ENCODE measurements at places on chromosomes 4 and X. TPM values are rescaled to one million over a fixed set of nuclear protein-coding genes. Genes with fewer than 3 reads are reported as not detected.

The DNASE1L1 gene
- 16.6 TPM for polyA plus RNA-seq

DNA sequence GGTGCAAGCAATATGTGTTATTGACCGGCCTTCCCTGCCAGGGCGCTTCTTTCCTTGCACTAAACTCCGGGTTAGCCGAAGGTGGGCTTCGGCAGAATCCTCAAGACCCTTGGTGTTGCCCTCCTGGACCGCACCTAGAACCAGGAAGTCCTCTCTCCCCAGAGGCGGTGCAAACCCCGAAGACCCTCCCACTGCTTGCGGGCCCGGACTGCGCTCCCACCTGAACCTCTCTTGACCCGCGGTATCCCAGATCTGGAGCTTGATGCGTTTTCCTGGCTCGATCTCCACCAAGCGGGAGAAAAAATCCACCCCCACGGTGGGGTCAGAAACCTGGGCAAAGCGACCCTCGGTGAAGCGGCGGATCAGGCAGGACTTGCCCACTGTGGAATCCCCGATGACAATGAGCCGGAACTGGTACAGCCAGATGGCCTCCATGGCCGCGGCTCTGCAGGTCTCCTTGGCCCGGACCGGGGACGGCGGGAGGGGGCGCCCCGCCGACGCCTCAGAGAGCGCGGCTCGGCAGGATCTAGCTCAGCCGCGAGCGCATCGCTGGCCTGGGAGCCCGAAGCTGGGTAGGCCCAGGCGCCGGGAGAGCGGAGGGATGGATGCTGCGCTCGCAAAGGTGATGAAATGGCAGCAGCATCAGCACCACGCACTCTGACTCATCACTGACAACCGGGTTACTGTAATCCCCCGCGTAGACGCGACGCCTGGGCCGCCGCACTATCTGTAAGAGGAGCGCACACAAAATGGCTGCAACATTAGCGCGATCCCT is at the start of gene RAB39B:
RAB39B (minus strand) TSS at position 638 of the 775 bp plus-strand sequence; CDS start at position 435, 203 bp downstream.
- H3K27me3 ChIP-seq, result no peaks in the 10 kb centered on the region
- DNase-seq, result peak; percentile 77
- no peaks in the 10 kb centered on the region for H3K36me3 ChIP-seq

DNA sequence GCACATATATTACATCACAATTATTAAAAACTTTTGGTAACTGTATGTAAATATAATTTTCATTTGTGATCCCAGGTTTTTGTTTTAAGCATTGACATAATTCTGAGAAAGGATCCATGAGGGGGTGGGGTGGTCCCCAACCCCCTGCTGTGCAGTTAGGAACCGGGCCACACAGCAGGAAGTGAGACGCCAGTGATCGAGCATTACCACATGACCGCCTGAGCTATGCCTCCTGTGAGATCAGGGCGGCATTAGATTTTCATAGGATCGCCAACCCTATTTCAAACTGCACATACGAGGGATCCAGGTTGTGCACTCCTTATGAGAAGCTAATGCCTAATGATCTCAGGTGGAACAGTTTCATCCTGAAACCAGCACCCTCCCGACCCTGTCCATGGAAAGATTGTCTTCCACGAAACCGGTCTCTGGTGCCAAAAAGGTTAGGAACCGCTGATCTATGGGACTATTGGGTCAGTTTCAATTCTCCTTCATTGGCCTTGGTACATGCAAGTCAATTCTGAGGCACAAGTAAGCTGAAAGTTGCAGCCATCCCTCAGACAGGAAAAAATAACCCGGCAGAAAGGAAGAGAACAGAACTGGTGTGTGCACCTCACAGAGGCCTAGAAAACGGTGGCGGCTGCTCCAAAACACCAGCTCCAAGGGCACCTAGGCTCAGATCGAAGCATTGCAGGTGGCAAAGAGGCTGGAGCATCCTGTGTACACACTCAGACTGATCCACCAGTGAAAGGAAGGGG is 7.0 kb upstream of the TMSB4X start:
- H3K27me3 ChIP-seq, result no peaks in the 10 kb centered on the region
- peaks cover 6% of the 10 kb centered on the region for H3K4me1 ChIP-seq
- no peak for DNase-seq
- H3K27ac ChIP-seq, result no peak overlapping the region
- H3K36me3 ChIP-seq, result no peaks in the 10 kb centered on the region

The GAGE1 gene
- not detected for polyA plus RNA-seq

DNA sequence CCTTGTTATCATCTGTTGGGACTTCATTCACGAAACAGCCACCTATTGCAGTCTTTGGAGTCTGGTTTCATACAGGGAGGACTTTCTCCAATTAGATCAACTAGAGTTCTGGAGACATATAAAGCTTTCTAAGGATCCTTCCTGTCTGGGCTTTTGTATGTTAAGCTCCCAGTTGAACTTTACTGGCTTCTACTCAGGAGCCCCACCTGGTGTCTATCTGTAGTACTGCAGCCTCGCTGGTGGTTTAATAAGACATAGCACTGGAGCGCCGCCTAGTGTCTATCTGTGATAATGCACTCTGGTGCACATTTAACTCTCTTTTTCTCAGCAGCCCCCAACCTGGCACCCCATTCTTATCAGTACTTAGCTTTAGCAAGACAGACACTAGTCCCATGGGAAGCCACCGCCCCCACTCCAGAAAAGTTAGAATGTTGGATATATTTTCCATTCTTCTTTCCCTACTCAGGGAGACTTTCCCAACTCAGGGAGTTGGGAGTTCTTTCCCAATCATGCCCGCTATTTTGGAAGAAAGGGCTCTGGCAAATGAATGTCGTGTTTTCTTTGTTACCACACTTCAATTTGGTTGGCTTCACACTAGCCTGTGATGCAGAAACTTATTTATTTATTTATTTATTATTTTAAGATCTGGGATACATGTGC is 36.9 kb upstream of the SYTL4 start:
- no peaks in the 10 kb centered on the region for H3K36me3 ChIP-seq
- H3K27ac ChIP-seq, result no peak overlapping the region
- peaks cover 7% of the 10 kb centered on the region for H3K27me3 ChIP-seq
- H3K4me1 ChIP-seq, result no peaks in the 10 kb centered on the region
- DNase-seq, result peak; percentile 53

DNA sequence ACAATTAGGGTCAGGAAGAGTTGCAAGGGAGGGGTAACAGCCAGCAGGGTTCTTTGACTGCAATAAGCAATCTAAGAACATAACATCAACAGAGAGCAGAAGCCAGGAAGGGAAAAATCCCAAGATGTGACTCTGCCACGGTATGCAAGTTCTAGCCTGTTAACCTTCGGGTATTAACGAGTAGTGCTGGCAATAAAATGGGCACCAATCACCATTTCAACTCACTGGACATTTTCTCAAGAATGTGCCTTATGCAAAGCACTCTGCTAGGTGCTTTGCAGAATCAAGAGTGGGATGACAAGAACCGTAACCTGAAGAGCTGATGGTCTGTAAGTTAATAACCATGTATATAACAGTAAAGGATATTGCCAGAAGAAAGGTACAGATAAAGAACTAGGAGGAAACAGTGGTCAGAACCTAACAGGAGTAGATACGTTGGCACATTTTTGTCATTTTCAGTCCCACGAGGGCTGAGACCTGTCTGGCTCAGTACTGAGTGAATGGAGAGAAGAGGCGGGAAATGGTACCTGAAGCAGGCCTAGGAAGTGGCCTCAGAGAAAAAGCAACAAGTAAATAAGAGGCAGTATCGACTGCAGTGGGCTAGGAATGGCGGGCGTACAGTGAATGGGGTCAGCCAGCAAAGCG is 2.7 kb downstream of the ELOVL6 start:
- H3K4me1 ChIP-seq, result no peaks in the 10 kb centered on the region
- peak overlapping the region; percentile 93 for H3K4me3 ChIP-seq
- H3K27me3 ChIP-seq, result no peaks in the 10 kb centered on the region
- H3K27ac ChIP-seq, result no peak overlapping the region

The NKAP gene
- polyA plus RNA-seq, result 3.7 TPM

DNA sequence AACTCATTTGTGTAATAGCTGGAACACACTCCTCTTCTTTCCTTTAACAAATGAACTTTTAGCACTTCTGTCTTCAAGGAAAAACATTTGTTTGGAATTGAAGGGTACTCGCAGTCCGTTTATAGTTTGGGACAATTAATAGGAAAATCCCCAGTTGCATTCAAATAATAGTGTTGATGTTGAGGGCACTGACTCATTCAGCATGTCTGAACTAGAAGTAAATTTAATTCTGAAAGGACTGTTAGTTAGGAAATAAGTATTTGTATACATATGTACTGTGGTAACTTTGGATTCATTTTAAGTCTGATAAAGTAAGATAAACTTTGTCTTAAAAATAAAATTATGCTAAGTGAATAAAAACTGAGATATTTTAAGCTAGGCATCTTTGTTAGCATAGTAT is 27.2 kb downstream of the FAM199X start:
- no peak overlapping the region for H3K27ac ChIP-seq
- H3K4me3 ChIP-seq, result no peak overlapping the region
- H3K4me1 ChIP-seq, result no peaks in the 10 kb centered on the region
- no peaks in the 10 kb centered on the region for H3K27me3 ChIP-seq
- H3K36me3 ChIP-seq, result peaks cover 20% of the 10 kb centered on the region

The MCF2 gene
- 0.11 TPM for polyA plus RNA-seq

GRCh38 chrX:77917294-77917933 is 6.9 kb downstream of the ATP7A start:
- H3K27ac ChIP-seq, result no peak overlapping the region
- DNase-seq, result no peak
- no peaks in the 10 kb centered on the region for H3K4me1 ChIP-seq
- H3K27me3 ChIP-seq, result no peaks in the 10 kb centered on the region
- no peaks in the 10 kb centered on the region for H3K36me3 ChIP-seq

GRCh38 chr4:73929278-73929677 is 52.5 kb downstream of the PF4 start:
- DNase-seq, result no peak
- H3K4me3 ChIP-seq, result no peak overlapping the region
- H3K27ac ChIP-seq, result no peak overlapping the region
- no peaks in the 10 kb centered on the region for H3K27me3 ChIP-seq
- H3K4me1 ChIP-seq, result no peaks in the 10 kb centered on the region

- H3K4me1 ChIP-seq, result peaks cover 53% of the 10 kb centered on the region
- no peaks in the 10 kb centered on the region for H3K27me3 ChIP-seq
- H3K36me3 ChIP-seq, result peaks cover 18% of the 10 kb centered on the region
Measured at GRCh38 chr4:113467581-113467980, 294.0 kb downstream of the CAMK2D start.

GRCh38 chrX:56788717-56789122 is 59.7 kb downstream of the NBDY start:
- H3K36me3 ChIP-seq, result no peaks in the 10 kb centered on the region
- no peak overlapping the region for H3K27ac ChIP-seq
- H3K4me3 ChIP-seq, result no peak overlapping the region
- no peak for DNase-seq

The USP11 gene
- 61.5 TPM for polyA plus RNA-seq

The ASMT gene
- not detected for polyA plus RNA-seq

DNA sequence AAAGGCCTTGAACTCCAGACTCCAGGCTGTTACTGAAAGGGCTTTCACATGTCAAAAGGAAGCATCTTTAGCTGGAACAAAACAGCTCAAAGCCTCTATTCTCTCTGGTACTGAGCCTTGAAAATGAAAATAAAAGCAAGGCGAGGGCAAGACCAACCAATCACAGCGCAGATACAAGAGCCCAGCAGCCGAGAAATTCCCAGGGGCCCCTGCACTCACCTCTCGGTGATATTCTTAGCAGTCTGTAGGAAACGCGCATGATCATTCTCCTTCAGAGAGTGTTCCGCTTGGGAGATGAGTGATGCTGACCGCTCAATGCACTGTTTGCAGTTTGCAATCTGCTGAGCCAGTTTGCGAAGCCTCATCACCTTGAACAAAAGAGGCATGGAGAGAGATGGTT is 138.1 kb downstream of the MID1 start:
- no peak for DNase-seq
- H3K27ac ChIP-seq, result no peak overlapping the region
- no peaks in the 10 kb centered on the region for H3K27me3 ChIP-seq
- no peak overlapping the region for H3K4me3 ChIP-seq

GRCh38 chr4:151983854-151984253 is 223.0 kb upstream of the GATB start:
- no peaks in the 10 kb centered on the region for H3K4me1 ChIP-seq
- no peak for DNase-seq
- H3K27ac ChIP-seq, result no peak overlapping the region
- H3K27me3 ChIP-seq, result no peaks in the 10 kb centered on the region
- H3K36me3 ChIP-seq, result no peaks in the 10 kb centered on the region
- H3K4me3 ChIP-seq, result no peak overlapping the region

DNA sequence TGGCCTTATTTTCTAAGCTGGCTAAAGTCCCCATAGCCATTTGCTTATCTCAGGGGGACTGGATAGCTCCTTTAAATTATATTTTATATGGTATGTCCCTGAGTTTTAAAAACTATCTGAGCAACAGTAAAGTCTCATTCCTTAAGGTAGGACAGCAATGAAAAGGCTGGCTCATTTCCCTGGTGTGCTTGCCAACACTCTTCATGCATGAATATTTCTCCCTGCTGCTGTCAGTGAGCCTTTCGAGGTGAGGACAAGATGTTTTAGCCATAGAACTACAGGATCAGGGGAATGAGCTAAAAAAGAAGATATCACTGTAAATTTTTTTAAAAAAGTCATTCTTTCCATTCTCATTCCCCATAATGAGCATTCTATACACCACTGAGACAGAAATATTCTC is 427.3 kb upstream of the FAM241A start:
- H3K36me3 ChIP-seq, result no peaks in the 10 kb centered on the region
- peak; percentile 6 for DNase-seq
- no peak overlapping the region for H3K27ac ChIP-seq
- H3K4me1 ChIP-seq, result no peaks in the 10 kb centered on the region

The TMSB15C gene
- 0.30 TPM for polyA plus RNA-seq

The YY2 gene
- polyA plus RNA-seq, result 1.9 TPM

DNA sequence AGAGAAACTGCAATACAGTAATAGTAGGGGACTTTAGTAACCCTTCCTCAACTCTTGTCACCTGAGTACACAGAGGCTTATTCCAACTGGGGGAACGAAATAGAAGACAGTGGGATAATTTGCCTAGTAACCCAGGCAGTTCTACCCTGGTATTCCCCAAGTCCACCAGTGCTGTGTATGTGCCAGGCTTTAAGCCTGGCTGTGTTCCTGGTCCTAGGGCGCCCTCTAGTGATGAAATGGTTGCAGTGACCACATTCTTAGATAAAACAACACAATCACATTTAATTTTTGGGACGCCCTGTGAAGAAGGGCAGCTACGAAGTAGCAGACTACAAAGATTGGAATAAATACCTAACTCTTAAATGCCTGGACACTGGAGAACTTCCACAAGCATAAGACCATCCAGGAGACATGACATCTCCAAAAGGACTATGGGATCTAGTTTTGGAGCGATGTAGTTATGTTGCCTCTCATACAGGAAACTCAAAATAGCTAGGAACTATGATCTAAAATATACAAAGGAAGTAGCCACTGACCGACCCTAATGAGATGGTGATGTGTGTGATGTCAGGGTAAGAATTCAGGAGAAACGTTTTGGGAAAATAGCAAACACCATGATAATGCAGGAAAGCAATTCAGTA is 288.5 kb upstream of the ZCCHC13 start:
- no peak overlapping the region for H3K4me3 ChIP-seq
- no peaks in the 10 kb centered on the region for H3K27me3 ChIP-seq
- no peaks in the 10 kb centered on the region for H3K4me1 ChIP-seq
- no peak overlapping the region for H3K27ac ChIP-seq
- no peaks in the 10 kb centered on the region for H3K36me3 ChIP-seq

GRCh38 chr4:81499840-81500239 is 28.1 kb upstream of the RASGEF1B start:
- no peak overlapping the region for H3K27ac ChIP-seq
- no peak for DNase-seq
- H3K36me3 ChIP-seq, result no peaks in the 10 kb centered on the region
- H3K4me1 ChIP-seq, result no peaks in the 10 kb centered on the region
- no peak overlapping the region for H3K4me3 ChIP-seq

GRCh38 chrX:30283456-30284200 is 25.6 kb downstream of the NR0B1 start:
- no peaks in the 10 kb centered on the region for H3K27me3 ChIP-seq
- peak; percentile 85 for DNase-seq
- no peaks in the 10 kb centered on the region for H3K36me3 ChIP-seq
- peak overlapping the region; percentile 57 for H3K4me3 ChIP-seq
- peaks cover 25% of the 10 kb centered on the region for H3K4me1 ChIP-seq

Measured in GM23248 (cell line).